Nasal cavity respiratory epithelium epithelial cell of viscerocranial mucosa (primary cell): ENCODE measurements at places on chromosomes 3 and 15. TPM values are rescaled to one million over a fixed set of nuclear protein-coding genes. Genes with fewer than 3 reads are reported as not detected.

ITIH1 gene
- total RNA-seq, result not detected in 2 replicates

FAH gene
- total RNA-seq, result 20.2 and 48.4 TPM in 2 replicates

RHOV gene
- total RNA-seq, result 6.2 and 37.3 TPM in 2 replicates

P4HTM gene
- total RNA-seq, result 13.3 and 21.6 TPM in 2 replicates

GOLGA8G gene
- total RNA-seq, result 0.07 TPM in 1 of 2 replicates, not detected in the other

SI gene
- total RNA-seq, result not detected in 2 replicates

KBTBD13 gene
- total RNA-seq, result not detected in 2 replicates

EIF1B gene
- 19.4 and 20.2 TPM in 2 replicates for total RNA-seq

CLDN18 gene
- not detected in 2 replicates for total RNA-seq

SPESP1 gene
- 1.7 and 4.9 TPM in 2 replicates for total RNA-seq

IL17RD gene
- total RNA-seq, result 1.4 and 7.7 TPM in 2 replicates

PATL2 gene
- total RNA-seq, result under 0.01 and 0.36 TPM in 2 replicates

UBAP1L gene
- 0.34 and 2.5 TPM in 2 replicates for total RNA-seq

GALNT15 gene
- total RNA-seq, result 0.07 and 0.34 TPM in 2 replicates

CEMIP gene
- total RNA-seq, result 1.0 and 3.6 TPM in 2 replicates

SERF2 gene
- 224 and 266 TPM in 2 replicates for total RNA-seq

GOLGA6D gene
- total RNA-seq, result under 0.01 TPM in 1 of 2 replicates, not detected in the other

RAD51 gene
- total RNA-seq, result 0.28 and 0.34 TPM in 2 replicates

MINAR1 gene
- 0.34 and 0.43 TPM in 2 replicates for total RNA-seq

CISH gene
- total RNA-seq, result 1.0 and 3.8 TPM in 2 replicates

PLA2G4E gene
- 0.14 and 2.4 TPM in 2 replicates for total RNA-seq

PTPRG gene
- 23.2 and 34.7 TPM in 2 replicates for total RNA-seq

LDHAL6B gene
- not detected in 2 replicates for total RNA-seq

TOPAZ1 gene
- not detected in 2 replicates for total RNA-seq

ARGFX gene
- total RNA-seq, result not detected in 2 replicates

HESX1 gene
- total RNA-seq, result 0.43 and 0.68 TPM in 2 replicates
